GM12891 (cell line): ENCODE measurements at places on chromosomes 5 and 9.

- DNase-seq: no peak
Observed at GRCh38 chr9:114446672-114447450, 58.4 kb downstream of the WHRN start.

DNA sequence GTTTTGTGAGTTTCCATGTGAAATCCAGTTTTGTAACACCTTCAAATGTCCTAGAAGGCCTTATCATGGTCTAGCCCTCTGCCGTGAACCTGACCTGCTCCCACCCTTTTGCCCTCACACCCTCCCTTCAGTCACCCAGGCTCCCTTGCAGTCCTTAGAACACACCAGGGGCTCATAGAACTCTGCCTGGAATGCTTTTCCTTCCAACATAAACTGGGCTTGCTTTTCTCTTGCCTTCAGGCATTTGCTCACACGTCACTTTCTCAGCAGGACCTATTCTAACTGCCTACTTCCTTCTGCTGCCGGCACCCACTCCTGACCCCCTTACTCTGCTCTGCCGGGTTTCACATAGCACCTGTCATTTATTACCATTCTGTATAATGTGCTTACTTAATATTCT is 111.9 kb downstream of the PDE8B start:
- DNase-seq: no peak

GRCh38 chr9:84266087-84266561 is 74.4 kb downstream of the SLC28A3 start:
- DNase-seq: no peak

- DNase-seq: peak; percentile 59
Observed at GRCh38 chr5:174793684-174794328, 69.4 kb downstream of the MSX2 start.

GRCh38 chr5:65481171-65481581 is 544 bp downstream of the ADAMTS6 start:
- no peak for DNase-seq
